ENCODE measurements at places on chromosomes 7 and 10. TPM values are rescaled to one million over a fixed set of nuclear protein-coding genes. Genes with fewer than 3 reads are reported as not detected.

- no peak for DNase-seq
Observed at GRCh38 chr10:32692174-32692573, 246.2 kb downstream of the CCDC7 start.

DNA sequence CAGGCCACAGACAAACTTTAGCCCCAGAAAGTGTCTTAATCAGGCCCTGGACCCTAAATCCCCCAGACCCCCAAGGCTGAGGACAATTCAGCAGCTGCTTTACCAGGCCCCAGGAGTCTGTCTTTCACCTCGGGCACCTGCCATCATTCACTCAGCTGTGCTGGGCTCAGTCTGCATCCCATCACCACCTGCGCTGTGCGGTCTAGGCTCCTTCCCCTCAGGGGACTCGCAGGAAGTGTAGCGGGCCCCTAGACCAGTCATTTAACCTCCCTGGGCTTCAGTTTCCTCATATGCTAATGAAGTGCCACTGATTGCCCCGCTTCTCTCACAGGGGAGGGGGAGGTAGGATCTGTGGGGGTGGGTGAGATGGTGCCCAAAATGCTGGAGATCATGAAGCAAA, 76.4 kb upstream of the ZMIZ1 start:
- peak; percentile 44 for DNase-seq

DNA sequence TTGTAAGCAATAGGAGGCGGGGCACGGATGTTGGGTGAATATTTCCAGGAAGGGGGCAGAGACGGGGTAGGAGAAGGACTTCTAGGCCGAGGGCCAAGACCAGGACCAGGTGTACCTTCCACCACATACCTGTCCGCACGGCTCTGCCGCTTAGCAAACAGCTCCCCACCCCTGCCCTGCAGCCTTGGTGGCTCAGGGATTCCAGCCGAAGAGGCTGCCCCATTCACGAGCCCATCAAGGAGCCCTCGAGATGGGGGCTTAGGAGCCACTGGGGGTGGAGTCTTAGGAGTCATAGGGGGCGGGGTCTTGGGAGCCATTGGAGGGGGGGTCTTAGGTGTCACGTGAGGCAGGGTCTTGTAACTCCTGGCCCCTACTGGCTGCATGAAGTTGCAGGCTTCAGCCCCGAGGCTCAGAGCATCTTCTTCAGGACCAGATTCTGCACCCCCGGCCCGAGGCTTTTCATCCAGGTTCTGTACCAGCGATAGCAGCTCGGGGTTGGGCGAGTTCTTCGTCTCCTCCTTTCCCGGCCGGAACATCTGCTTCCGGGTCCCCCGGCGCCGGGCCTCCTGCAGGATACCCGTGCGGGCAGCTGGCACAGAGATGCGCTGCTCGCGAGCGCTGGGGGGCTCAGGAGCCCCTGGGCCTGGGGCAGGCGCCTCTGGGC, 6.1 kb upstream of the MYOZ1 start:
- peak; percentile 58 for DNase-seq

Gene HABP2
- total RNA-seq, result not detected

DNA sequence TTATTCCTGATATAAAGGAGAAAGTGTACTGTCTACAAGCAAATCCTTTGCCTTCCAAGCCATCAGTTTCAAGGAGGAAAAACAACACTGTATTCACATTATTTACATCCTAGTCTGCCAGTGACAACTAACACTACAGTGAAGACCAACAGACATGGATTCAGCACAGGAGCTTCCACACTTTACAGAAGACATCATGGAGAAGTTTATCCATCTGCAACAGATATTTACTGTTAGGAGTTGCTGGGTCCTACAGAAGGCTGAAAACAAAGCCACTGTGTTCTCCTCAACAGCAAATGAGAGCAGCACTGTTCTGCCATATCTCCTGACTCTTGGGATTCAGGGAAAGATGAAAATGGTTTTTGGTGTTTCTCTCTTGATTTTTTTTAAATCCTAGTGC, 31.9 kb downstream of the NAPEPLD start:
- DNase-seq, result no peak

Gene CRYGN
- total RNA-seq, result 0.25 TPM
